ENCODE measurements at places on chromosomes 3 and 15.

DNA sequence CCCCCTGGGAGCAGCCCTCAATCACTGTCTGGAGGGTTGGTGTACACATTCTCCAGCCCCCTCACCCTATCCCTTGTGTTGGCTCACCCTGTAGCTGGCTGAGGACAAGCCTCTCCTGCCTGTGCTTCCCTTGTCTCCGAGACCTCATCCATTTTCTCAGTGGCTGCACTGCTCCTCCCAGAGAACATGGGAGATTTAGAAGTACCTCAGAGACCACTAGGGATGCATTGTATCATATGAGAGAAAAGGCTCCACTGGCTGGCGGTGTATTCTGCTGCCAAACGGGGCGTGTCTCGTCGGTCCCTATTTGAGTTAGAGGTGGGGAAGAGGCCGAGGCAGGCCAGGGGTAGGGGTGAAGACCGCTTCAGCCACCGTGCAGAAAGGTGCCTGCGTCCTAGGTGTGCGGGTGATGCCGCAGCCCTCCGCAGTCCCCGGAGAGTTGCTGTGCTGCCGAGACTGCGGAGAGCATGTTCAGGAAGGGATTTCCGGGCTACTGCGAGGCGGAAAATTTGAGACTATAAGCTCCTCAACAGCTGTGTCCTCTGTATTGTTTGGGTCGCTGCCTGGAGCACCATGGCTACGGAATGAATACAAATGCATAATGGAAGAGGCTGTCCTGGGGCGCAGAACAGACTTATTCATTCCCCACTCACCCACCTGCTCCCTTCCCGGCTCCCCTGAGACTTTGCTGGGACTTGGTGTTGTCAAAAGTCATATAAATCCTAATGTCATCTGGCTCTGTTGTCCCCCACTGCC is 43.8 kb downstream of the SPSB4 start:
- no peak for DNase-seq

DNA sequence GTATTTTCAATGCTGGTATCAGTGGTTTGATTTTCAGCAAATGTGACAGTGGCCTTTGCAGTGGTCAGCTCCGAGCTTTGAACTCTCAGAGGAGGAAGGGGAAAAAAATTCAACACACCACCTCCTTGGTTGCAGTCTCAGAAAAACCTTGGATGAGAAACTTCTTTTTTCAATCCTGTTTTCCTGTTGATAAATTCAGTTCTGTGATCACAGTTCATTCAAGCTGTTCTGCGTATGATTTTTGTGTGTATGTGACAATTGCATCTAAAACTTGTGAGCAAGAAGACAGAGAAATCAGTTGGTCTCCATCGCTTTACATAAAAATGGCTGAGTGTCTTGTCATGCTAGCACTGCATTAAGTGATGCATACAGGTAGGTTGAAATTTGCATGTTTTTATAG is 19.2 kb downstream of the ZBTB38 start:
- no peak for DNase-seq

- DNase-seq = no peak
Observed at GRCh38 chr3:36257158-36257852, 123.0 kb upstream of the STAC start.

DNA sequence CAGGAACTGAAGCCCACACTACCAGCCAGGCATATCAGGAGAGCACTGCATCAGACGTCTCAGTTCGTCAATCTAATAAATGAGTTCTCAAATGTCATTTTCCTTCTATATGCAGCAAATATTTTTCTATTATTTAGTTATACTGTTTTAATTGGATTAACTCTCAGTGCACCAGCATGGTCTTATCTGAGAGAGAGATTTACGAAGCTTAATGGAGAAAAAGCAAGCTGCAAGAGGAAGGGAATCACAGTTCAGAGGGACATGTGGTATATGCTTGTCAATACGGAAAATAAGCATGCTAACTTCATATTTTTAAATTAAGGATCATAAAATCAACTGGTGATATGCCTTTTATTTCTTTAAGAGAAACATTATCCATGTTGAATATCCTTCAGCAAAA is 213.1 kb upstream of the NECTIN3 start:
- no peak for DNase-seq

GRCh38 chr3:27127195-27127594 is 242.0 kb downstream of the NEK10 start:
- DNase-seq = no peak

- DNase-seq = no peak
Observed at GRCh38 chr3:100029689-100030088, 84.6 kb downstream of the FILIP1L start.

DNA sequence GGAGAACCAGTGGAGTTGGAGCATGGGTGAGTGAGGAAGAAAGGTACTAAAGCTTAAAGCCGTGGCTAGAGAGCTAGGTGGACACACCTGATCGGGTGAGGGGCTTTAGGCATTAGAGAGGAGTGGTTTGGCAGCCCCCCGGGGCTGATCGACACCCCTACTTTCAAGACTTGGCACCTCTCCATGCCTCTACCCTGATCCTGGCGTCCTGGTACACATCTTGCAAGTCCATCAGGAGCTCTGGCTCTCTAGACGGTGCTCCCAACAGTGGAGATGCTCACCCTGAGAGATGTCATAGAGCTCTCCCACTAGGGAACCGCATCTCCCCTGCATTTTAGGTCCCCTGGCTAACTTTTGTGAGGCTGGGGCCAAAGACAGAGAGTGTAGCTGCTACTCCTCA is 98.1 kb downstream of the XXYLT1 start:
- no peak for DNase-seq

DNA sequence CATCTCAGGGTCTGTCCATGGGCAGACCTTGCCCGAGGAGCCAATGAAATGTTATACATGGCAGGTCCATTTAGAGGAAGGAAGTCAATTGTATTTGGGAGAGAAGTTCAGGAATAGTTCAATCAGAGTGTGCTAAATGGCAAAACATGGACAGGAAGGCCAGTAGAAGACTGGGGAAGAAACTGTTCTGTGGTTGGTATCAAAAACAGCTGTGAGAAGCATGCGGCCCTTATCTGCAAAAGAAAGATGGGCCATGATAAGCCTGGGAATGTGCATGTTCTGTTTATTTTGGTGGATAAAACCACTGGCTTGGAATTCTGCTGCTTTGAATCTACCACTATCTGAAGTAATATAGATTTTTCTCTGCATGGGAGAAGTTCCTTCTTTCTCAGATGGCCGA is 100.4 kb downstream of the MCTP2 start:
- DNase-seq = no peak

- DNase-seq = no peak
Observed at GRCh38 chr3:66744986-66745385, 244.2 kb upstream of the LRIG1 start.

- no peak for DNase-seq
Observed at GRCh38 chr15:61008915-61009314, 220.2 kb downstream of the RORA start.

GRCh38 chr3:13053893-13054292 is 19.3 kb downstream of the IQSEC1 start:
- DNase-seq = no peak

DNA sequence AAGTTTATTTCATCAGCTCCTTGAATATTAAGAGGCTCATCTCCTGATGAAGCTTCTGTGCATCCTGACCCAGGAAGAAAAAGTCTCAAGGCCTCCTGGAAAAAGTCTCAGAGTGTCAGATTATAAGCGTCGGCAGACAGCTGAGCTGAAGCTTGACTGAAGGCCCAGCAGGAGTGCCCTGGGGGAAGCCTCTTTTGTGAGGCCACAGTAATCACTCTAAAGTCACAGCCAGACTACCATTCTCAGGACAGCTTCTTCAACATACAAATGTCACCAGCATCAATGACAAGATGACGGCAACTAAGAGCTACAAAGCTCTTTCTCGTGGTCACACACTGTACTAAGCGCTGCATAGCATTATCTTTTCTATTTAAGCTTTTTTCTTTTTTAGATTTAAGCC is 72.7 kb upstream of the LRRN1 start:
- DNase-seq = no peak

GRCh38 chr3:150344079-150344759 is 63.9 kb upstream of the TSC22D2 start:
- no peak for DNase-seq

- no peak for DNase-seq
Observed at GRCh38 chr3:46907271-46907670, 29.8 kb downstream of the PTH1R start.

DNA sequence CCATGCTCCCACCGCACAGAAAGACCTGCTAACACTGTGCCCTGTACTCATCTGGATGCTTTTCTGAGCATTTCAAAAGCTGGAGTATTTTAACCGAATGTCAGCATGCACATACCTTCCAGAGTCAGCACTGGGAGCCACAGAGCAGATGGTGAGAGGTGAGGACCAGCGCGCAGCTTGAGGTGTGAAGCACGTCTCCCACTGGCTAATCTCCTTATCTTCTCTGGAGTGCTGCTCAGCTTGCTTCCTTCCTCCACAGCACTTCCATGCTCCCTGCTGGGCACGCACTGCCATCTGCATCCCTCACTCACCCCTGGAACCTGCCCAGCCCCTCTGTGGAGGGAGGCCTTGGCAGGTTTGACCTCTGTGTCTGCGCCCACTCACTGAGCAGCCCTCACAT is at the start of gene GNB5:
TSS of gene GNB5 (minus strand) at position 186 of the 400 bp plus-strand sequence. CDS start 6,716 bp downstream, outside the sequence.
- DNase-seq = no peak

DNA sequence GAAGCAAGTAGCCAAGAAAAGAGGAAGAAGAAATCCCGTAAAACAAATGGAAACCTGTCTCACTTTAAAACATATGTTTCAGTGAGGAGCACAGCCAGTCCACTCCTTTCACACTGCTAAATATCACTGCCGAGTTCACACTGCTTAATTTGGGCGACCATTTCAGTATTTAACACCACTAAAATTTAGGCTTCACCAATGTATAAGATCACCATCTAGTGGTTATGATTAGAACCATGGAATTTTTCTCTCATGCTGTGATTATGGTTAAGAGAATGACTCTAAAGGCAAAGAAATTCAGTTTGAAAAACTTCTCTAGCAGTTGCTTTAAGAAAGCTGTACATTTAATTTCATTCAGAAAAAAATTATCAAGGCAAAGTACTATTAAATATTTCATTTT is 16.6 kb downstream of the SLC4A7 start:
- no peak for DNase-seq

DNA sequence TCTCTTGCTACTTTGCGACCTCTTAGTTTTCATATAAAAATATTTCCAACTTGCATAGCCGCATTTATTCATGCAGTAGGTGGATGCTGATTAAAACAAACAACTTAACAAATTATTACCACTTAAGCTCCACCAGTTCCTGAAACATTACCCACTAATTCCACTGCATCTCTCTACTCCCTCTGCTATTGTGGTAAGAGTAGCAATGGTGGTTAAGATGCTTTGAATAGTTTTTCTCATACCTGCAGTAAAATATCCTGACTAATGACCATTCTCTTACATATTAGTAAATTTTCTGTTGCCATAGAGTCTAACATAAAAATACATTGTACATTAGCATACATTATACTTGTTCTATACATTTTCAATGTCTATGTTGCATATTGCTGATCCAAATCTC is 397.6 kb upstream of the PLSCR5 start:
- DNase-seq = no peak

- DNase-seq = no peak
Observed at GRCh38 chr3:27540231-27540630, 56.0 kb upstream of the SLC4A7 start.

- DNase-seq = no peak
Observed at GRCh38 chr3:140816372-140817195, 125.1 kb upstream of the SLC25A36 start.

- no peak for DNase-seq
Observed at GRCh38 chr3:184349563-184350470, 11.6 kb downstream of the CLCN2 start.

DNA sequence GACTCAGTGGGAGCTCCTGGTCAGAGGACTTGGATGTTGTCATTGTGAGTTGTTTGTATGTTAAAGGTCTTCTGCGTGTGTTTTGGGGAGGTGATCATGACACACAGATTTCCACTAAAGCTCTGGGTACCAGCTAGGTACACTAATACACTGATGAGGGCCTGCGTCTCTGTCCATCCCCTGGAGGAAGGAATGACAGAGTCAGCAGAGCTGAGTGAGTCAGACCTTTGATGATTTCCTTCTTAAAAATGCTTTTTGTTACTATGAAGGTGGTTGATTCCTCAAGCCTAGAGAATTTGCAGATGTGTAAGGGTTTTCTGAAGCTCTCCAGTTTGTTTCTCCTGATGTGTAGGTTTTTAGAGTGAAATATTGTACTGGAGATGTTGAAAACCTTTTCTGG is 424.1 kb upstream of the TPM1 start:
- DNase-seq = no peak

- DNase-seq = no peak
Observed at GRCh38 chr3:105388176-105388575, 21.5 kb downstream of the ALCAM start.
